ENCODE measurements at places on chromosomes 5 and 9.

DNA sequence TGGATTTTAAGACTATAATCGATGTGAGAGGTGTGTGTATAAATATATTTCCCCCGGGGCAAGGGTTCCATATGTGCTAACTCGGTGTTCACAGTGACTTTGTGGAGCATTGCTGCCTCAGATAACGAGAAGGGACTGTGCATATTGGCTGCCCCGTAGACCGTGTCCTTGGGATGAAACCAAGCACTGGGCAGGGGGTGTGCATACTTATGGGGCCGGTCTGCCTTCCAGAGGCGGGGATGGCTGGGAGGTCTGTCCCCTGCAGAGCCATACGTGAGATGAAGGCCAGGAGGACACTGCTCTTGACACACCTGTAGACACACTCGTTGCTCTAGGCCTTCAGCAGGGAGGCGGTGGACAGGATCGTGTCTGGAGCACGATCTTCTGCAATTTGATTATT lies 56.0 kb upstream of the ZNF354A start:
- DNase-seq, result no peak

- no peak for DNase-seq
These were observed 63.1 kb downstream of the GNAQ start for GRCh38 chr9:77968506-77968905.

DNA sequence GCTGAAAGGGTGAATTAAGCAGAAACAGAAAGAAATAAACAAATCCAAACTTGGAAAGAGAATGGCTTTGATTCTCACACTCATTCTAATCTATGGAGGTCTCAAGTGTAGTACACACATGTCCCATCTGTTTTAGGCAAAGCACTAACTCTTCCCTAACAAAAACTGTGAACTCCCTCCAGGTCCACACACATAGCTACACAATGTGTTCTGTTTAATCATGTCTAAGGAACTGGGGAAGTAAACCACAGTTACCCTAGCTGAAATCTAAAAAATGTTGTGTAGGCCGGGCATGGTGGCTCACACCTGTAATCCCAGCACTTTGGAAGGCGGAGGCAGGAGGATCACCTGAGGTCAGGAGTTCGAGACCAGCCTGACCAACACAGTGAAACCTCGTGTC lies 118.7 kb upstream of the FST start:
- no peak for DNase-seq

DNA sequence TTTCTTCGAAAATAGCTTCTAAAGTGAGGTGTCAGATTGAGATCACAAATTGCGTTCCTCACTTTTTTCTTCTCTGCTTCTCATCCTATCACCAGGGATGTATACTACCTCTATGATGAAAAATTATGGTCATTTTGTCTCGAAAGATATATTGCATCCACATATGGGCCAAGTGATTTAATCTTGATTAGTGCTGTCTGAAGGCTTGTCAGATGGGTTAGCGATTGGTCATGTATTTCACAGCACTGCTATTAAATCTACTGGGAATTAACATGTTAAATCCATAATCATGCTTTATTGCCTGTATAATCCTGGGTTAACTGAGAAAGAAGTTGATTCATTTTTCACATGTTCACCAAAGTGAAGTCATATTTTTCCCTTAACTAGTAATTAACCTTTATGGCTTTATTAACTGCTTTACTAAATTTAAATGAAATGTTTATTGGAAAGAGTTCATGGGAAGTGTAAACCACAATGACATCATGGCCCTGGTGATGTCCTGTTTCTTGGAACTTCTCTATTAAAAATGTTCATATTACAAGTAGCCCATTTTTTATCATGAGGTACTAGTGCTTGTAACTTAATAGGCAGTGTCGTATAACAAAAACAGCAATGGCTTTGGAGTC lies 193.3 kb downstream of the SMC2 start:
- no peak for DNase-seq

DNA sequence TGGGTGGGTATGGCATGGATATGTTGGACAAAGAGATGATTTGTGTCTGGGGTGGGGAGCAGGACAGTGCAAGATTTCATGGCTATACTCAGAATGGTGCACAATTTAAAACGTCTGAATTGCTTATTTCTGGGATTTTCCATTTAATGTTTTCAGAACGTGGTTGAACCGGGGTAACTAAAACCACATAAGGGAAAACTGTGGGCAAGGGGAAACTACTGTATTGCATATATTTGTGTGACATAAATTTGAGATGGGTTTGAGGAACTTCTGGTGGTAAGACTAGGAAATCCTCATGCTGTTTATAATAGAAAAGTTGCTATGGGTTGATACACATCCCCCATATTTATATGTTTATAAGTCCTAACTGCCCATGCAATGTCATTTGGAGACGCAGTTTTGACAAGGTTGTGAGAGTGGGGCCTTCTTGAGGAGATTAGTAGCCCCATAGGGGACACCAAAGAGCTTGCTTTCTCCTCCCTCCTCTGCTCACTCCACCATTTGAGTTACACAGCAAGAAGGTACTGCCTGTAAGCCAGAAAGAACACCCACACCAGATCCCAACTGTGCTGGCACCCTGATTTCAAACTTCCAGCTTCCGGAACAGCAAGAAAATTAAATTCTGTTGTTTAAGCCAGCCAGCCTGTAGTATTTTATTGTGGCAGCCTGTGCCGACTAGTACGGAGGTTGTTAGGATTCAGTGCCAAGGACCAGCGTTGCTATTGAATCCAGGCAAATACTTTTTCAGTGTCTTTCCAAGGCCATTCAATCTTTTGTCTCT lies 2118.9 kb downstream of the MAT2B start:
- no peak for DNase-seq

- DNase-seq, result no peak
These were observed 2.5 kb downstream of the FEM1C start for GRCh38 chr5:115542086-115542485.

DNA sequence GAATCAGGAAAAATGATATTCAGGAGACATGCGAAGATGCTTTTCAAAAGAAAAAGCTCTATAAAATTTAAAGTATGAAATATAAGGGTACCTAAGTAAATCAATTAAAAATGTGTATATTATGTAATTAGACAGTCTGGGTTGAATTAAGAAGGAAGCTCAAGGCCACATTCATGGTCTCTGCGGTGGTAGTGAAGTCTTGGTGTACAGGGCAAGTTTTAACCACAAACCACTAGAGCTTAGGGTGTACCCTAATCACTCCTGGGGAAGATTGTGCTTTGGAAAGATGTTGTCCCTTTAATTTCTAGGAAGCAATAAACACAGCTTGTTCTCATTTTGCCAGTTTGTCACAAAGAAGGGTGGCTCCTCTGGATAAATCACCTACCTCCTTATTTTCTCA lies 287.2 kb upstream of the ZNF608 start:
- no peak for DNase-seq

- DNase-seq, result no peak
These were observed 32.1 kb upstream of the SARDH start for GRCh38 chr9:133770076-133770777.

GRCh38 chr9:98010445-98010844 lies 27.3 kb downstream of the ANP32B start:
- DNase-seq, result no peak

DNA sequence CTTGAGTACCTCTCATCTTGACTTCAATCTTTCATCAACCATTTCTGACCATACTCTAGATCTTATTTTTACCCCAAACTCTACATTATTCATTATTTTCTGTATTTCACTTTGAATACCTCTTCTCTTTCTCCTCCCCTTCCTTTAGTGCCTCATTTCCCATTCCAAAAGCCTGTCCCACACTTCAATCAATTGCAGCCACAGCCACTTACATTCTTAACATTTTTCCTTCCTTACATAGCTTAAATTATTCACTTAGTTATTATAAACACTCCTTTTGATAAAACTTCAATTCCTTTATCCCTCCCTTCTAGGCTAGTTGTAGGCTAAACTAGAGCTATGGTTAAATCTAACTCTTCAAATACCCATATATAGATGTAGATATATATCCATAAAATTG lies 344.0 kb downstream of the PRR16 start:
- DNase-seq, result no peak

- DNase-seq, result no peak
These were observed 10.0 kb upstream of the SEPTIN8 start for GRCh38 chr5:132787076-132787475.

GRCh38 chr5:76041863-76042262 lies 41.3 kb upstream of the SV2C start:
- no peak for DNase-seq

DNA sequence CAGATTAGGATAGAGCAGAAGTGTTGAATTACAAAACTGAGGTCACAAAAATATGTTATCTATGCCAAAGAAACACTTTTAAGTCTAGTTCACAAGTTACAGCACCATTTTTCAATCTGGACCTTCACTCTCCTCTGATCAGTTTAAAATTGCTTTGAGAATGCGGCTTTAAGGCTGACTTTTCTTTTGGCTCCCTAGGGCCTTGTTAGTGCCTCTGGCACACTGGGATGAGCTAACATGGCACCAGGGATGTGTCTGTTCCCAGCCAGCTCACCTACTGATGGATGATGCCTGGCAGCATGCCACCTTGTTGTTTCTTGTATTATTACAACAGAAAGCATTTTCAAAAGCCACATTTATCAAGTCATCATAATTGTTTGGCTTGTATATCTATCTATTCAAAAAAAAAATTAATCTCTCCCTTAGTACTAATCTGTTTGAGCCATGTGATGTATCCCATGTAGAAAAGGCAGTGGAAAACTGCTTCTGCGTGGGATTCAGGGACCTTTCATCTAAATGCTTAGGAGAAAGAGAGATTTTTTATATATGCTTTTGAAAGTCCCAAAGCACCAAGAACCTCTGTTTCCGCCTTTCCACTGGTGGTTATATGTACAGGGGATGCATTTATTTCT lies 46.6 kb downstream of the ADAMTSL1 start:
- no peak for DNase-seq

DNA sequence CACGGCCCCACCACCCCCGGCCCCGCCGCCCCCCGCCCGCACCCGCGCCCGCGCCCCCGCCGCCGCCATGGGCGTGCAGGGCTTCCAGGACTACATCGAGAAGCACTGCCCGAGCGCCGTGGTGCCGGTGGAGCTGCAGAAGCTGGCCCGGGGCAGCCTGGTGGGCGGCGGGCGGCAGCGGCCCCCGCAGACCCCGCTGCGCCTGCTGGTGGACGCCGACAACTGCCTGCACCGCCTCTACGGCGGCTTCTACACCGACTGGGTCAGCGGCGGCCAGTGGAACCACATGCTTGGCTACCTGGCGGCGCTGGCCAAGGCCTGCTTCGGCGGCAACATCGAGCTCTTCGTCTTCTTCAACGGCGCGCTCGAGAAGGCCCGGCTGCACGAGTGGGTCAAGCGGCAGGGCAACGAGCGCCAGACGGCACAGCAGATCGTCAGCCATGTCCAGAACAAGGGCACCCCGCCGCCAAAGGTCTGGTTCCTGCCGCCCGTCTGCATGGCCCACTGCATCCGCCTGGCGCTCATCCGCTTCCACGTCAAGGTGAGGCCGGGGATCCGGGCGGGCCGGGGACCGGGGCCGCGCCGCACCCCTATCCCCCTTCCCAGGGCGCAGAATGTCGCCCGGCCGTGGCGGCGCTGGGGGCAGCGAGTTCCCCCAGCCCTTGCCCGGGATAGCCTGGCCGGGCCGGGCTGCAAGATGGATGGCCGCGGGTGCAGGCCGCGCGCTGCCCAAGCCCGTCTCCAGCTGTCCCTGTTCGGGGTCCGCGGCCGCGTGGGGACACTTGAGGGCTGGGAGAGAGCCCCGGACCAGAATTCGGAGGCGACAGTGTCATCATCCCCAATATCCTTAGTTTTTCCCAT lies 594 bp downstream of the FAM120A start:
- DNase-seq, result peak; percentile 24

DNA sequence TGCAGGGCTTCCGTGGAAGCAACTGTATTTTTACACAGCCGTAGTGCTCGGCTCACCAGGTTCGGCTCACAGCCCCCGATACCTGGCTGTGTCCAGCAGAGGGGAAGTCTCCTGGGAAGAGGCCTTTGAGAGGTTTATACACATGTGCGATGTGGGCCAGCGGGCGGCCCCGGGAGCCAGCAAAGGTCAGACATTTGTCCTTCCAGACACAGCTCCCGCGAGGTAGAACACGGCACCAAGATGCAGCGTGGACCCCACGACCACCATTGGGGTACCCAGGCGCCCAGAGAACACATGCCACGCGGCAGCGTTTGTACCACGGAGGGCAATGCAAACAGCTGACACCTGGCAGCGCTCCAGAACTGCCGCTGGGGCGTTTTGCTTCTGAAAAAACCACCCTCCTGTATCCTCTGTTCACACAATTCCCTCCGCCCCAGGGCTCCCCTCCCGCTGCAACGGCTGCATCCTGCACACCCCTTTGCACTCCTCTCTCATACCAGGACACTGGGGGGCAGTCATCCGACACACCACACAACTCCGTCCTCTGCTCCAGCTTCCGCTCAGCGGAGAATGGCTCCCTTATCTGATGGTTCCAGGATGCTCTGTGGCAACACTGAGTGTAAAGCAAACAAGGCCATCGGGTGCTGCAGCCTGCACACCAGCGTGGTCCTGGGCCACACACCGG lies 235.3 kb downstream of the SYK start:
- peak; percentile 40 for DNase-seq

GRCh38 chr5:171999877-172000276 lies 6.6 kb downstream of the FBXW11 start:
- no peak for DNase-seq

DNA sequence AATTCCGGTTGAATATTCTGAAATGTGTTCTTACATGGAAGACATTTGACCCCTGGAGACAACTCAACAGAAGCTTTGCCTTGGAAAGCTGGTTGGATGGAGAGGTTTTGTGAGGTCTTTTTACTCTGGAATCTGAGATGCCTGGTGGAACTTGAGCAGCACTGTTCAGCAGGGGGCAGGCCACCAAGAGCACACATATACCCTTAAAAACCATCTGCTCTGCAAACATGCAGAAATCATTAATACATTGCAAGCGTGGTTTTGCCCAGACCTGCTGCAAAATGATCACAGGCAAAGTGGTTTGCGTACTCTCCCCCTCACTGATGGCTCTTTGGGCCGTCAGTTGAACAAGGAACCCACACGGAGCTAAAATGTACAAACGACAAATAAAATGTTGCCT lies 32.8 kb upstream of the DAP start:
- DNase-seq, result no peak

DNA sequence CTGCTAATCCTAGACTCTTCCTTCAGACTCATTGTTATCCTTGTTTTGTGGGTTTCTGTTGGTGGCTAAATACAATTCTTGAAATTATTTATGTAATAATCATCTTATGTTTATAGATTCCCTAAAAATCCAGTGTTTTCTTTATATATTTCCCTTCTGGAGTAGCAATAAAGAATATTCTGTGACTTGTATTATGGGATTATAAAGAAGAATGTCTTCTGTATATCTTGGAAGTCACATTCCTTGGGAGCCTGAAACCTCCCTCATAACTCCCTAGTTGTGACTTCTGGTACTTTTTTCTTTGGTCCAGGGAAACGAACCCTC lies 356.1 kb downstream of the TMEM167A start:
- no peak for DNase-seq

GRCh38 chr5:94103514-94104245 lies 362.3 kb upstream of the POU5F2 start:
- no peak for DNase-seq

DNA sequence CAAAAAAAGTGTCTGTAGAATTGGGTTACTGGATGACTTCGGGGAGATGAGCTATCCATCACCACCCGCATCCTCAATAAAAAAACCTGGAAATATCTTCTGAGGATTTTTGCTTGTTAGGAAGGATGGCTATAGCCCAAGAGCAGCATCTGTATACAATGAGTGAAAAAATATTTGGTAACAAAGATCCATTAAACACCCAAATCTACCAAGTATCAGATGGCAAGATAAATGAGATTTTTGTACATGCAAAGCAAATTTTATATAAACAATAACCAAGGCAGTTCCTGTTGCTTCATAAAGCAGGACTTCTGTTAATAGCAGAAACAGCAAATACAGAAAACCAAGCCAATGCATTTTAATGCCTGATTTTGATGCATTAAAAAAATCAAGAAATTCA lies 166.6 kb downstream of the SLC28A3 start:
- no peak for DNase-seq

All from bone marrow (tissue), 2 donors.